ENCODE measurements at places on chromosomes 11 and 22.

- no peak for DNase-seq
Measured at GRCh38 chr11:105491394-105491793, 118.5 kb upstream of the GRIA4 start.

DNA sequence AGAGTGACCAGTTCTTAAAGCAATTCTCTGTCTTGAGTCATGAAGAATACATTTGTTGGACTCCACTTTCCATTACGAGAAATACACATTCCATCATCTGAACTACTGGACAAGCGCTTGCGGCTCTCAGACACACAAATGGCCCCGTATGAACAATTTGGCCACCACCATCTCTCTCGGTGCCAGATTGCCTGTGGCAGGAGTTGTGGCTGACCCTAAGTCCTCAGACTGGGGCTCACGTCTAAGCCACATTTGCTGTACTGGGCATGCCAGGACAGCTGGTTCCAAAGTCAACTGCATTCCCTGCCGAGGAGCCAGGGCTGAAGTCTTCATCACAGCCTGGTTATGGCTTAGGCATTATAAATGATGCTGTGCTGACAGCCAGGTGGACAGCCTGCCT, 227.5 kb downstream of the MIAT start:
- DNase-seq = no peak

DNA sequence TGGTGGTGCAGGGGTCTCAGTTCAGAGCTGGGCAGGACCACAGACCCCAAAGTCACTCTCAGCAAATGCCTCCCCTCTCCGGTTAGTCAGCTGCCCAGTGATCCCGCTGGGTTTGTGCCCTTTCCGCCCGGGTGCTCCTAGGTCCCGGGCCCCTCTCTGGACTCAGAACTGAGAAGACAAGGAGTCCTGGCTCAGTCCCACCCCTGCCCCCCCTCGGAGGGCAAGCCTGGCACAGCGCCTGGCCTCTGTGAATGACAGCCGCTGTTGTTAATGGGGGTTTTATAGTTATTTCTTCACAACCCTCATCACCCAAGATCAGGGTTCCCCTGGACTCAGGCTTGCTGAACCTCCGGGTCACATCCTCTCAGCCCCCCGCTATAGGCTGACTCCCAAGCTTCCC, 47.6 kb downstream of the ELFN2 start:
- DNase-seq = no peak

DNA sequence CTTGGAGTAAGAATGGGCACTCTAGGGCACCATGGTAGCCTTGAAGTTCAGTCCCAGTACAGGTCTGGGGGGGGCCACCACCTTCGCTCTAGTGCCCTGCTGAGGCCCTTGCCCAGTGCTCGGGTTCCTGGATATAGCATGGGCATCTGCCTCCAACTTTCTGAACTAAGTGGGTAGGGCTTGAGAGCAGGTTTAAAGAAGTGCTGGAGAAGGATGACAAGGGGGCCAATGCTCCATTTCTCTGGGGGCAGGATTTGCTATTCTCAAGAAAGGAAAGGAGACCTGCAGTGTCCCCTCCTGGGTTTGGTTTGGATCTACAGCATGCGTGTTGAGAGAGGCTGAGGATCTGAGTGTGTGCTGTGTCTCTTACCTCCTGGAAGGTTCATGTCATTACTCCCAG, 82.2 kb upstream of the SUSD2 start:
- DNase-seq = no peak

GRCh38 chr22:26395926-26396325, 33.1 kb upstream of the ASPHD2 start:
- DNase-seq = no peak

DNA sequence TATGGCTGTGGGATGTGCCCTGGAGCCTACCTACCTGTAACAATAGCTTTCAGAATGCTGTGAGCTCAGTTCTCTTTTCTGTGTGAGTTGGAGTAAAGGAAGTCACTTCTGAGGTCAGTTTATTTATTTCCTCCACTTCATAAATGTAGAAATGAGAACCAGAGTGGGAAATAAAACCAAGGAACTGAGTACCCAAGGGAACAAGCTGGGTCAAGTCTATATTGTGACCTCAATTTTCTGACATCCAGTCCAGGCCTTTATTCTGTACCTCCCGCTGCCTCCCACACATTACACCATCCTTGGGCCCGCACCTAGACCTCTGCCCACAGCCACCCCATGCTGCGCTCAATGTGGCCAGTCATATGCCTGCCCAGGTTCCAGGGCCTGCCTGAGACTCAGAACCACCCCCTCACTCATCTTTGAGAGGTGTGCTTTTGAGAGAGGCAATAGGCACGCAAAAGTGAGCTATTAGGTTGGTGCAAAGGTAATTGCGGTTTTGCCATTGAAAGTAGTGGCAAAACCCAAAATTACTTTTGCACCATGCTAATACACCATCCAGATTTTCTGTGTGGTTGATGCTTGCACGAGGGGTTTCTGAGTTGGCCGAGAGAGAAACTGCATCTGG, 9.8 kb downstream of the MS4A6E start:
- no peak for DNase-seq

DNA sequence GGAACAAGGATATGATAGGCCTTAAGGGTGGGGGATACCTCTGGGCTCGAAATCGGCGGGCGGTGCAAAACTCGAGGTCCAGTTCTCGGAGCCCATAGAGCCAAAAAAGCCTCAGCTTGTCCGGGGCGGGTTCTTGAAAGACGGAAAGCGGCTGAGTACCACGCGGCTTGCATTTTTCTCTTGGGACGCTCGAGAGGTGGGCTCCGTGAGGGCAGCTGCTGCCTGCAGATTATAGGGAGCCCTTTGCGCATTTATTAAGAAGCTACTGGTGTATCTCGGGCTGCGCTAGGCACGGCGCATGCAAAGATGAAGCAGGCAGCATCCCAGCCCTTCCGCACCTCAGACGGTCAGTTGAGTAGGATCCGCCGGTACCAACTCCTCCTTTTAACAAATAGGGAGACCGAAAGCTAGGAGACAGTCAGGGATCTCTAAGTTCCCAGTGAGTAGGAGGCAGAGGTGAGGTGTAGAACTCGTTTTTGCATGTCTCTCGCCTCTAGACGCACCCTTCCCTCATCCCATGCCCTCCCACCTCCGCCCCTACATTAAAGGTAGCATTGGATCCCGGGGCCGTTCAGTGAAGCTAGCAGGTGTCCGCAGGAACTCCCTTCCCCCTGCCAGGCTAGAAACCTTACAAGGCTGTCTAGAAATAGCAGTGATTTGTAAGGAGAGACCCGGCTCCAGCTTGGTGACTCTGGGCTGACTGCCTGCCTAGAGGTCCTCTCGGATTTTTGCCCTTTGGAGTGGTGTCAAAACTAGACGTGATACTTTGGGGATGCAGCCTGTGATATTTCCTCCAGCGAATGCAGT, 768 bp downstream of the LDHA start:
- no peak for DNase-seq

- no peak for DNase-seq
Measured at GRCh38 chr22:43289531-43289963, 53.6 kb downstream of the SCUBE1 start.

- no peak for DNase-seq
Measured at GRCh38 chr11:76742902-76743301, 40.3 kb upstream of the TSKU start.

GRCh38 chr22:49236541-49237075, 591.1 kb downstream of the BRD1 start:
- no peak for DNase-seq

- DNase-seq = no peak
Measured at GRCh38 chr22:32692371-32692770, 109.1 kb upstream of the TIMP3 start.

DNA sequence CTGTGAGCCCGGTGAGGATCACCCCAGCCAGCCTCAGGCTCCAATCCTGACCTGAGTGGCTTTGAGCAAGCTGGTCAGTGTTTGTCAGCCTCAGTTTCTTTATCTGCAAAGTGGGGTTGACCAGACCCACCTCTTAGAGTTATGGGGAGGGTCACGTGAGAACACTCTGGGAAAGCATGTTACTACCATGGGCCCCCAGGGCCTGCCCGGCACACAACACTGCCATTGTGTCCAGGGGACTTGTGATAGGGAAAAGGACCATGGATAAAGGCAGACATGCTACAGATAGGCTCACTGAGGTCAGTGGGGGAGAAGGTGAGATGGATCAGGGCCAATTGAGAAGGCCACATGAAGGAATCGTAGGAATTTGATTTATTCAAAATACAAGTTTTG, 32.1 kb upstream of the SUSD2 start:
- no peak for DNase-seq

GRCh38 chr11:86761978-86762377, 38.4 kb upstream of the PRSS23 start:
- DNase-seq = no peak

- no peak for DNase-seq
Measured at GRCh38 chr11:1224111-1224490, 1.2 kb downstream of the MUC5B start.

- DNase-seq = peak; percentile 46
Measured at GRCh38 chr11:63592975-63593395, 21.2 kb downstream of the PLAAT3 start.

DNA sequence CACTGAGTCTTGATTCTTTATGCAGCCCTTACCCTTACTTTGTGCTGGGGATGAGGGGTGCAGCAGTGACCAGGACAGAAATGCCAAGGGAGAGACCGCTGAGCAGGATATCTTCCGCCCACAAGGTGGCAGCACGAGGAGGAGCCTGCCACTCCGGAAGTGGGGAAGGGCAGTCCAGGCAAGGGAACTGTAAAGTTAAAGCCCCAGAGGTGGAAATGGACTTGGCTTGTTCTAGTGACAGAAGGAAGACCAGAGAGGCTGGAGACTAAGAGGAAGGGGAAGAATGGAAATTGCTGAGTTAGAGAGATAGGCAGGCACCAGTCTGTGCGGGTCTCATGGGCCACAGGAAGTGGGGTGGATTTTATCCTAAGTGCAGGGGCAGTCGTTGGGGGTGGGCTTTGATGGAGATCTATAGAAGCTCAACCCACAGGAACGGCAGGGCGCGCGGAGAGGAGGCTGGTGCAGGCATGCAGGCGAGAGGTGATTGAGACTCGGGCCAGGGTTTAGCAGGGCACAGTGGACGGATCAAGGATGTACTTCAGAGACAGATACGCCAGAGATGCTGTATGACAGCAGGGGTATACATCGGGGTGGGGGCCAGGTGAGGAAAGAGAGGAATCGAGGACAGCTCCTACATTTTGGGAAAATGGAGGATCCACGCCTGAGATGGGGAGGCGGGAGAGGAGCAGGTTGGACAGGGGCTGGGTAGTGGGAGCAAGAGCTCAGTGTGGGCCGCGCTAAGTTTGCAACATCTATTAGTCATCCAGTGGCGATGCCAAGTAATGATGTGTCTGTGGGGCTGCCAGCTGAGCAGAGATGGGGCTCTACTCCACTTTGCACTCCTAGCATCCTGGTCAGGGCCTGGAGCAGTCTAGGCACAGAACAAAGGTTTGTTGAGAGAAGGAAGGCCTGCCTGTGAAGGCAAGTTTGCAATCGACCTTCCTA, 3.3 kb upstream of the GRK2 start:
- DNase-seq = peak; percentile 92

DNA sequence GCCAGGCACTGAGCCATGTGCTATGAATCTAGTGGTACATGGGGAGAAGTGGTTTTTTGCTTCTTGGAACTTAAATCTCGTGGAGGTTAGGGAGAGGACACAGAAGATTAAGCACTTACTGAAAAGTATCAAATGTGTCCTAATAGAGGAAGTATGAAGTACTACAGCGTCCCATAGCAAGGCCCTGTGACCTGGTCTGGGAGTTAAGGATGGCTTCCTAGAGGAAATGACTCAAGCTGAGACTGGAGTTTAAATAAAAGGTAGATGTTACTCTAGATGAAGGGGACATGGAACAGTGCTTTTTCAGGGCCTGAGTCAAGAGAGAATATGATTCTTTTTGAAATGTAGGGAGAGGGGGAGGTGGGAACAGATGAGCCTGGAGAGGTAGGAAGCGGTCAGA, 202.9 kb downstream of the GRIK4 start:
- no peak for DNase-seq

GRCh38 chr11:103832762-103833161, 203.7 kb upstream of the DDI1 start:
- DNase-seq = no peak

- DNase-seq = no peak
Measured at GRCh38 chr22:43451371-43452050, 39.7 kb downstream of the MPPED1 start.

- DNase-seq = peak; percentile 37
Measured at GRCh38 chr11:69010361-69010891, 2.6 kb downstream of the MRGPRF start.

- DNase-seq = no peak
Measured at GRCh38 chr22:30927806-30928205, 40.8 kb downstream of the MORC2 start.

DNA sequence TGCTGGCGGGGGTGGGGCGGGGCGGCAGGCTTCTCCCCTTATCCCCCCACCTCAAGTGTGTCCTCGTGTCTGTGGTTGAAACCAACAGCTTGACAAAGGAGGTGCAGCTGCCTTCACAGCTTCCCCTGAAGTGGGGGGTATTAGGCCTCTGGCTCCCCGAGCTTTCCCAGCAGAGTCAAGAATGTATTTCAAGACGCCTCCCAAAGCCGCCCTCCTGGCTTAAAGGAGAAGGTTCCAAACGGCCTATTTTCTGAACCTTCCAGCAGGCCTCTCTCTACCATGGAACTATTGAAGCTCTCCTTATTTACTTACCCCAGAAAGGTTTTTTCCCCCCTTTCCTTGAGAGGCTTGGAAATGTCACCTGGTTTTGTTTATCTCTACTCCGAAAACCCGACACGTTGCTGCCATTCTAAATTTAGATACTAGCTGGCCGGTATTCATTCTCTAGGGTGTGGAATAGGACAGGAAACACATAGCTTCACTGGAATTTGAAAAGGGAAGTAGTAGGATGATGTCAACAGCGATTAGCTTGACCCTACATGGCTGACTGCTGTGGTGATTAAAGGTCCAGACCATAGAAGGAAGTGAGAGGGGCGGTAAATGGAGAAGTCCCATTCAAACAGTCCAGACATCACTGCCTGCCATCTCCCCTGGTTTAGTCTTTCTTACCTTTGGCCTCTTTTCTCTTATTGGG, 671 bp upstream of the PICALM start:
- peak; percentile 94 for DNase-seq

DNA sequence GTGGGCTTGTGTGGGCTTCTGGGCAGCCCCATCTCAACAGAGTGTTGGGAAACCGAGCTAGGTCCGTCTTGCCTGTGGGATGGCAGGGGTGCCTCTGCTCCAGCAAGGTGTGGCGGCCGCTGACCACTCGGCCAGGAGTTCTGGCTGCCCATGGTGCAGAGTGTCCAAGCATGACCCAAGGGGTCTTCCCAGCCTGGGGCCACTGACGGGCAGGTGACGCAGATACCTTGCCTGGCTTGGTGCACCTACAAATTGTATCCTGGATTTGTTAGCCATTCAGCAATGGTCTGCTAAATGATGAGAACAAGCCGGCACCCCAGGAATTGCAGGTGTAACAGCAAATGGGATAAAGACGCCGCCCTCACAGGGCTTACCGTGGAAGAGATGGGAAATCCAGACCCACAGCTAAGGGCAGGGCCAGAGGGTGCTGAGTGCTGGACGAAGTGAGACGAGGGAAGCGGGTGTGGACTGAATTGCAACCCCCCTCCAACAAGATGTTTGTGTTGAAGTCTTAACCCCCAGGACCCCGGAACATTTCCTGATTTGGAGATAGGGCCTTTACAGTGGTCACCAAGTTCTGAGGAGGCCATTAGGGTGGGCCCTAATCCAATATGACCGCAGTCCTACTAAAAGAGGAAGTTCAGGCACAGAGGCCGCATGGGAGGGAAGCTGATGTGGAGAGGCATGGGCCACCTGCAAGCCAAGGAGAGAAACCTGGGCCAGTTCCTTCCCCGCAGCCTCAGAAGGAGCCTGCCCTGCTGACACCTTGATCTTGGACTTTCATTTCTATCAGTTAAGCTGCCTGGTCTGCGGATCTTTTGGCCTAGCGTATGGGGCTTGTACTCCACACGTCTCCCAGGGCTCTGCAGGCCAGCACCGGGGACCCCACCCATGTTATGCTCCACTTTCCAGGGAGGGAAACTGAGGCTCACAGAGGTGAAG, 45.2 kb upstream of the LINC01488 start:
- DNase-seq = no peak

All from epithelial cell of esophagus (primary cell).